ENCODE measurements at places on chromosomes 16 and 17. TPM values are rescaled to one million over a fixed set of nuclear protein-coding genes. Genes with fewer than 3 reads are reported as not detected.

SPNS3 gene
- total RNA-seq: 0.93 TPM

ADGRG1 gene
- total RNA-seq: 415 TPM

ZNF19 gene
- 1.1 TPM for total RNA-seq

GRAP gene
- 47.5 TPM for total RNA-seq

TP53TG3F gene
- not detected for total RNA-seq

CNGB1 gene
- not detected for total RNA-seq

GDPD3 gene
- 0.80 TPM for total RNA-seq

CES4A gene
- 0.33 TPM for total RNA-seq

ATF7IP2 gene
- 1.6 TPM for total RNA-seq

TXNDC17 gene
- 218 TPM for total RNA-seq

KRTAP4-5 gene
- total RNA-seq: not detected

All from mammary microvascular endothelial cell (primary cell).